ENCODE measurements at places on chromosomes 12 and 14. TPM values are rescaled to one million over a fixed set of nuclear protein-coding genes. Genes with fewer than 3 reads are reported as not detected.
A peak's percentile ranks its signal among the peaks of the same experiment; 100 is the strongest.

- H3K36me3 ChIP-seq = no peaks in the 10 kb centered on the region
- no peak overlapping the region for H3K27ac ChIP-seq
- no peak for DNase-seq
- no peak overlapping the region for H3K4me3 ChIP-seq
Observed at GRCh38 chr14:97002454-97002853, 205.3 kb downstream of the VRK1 start.

DNA sequence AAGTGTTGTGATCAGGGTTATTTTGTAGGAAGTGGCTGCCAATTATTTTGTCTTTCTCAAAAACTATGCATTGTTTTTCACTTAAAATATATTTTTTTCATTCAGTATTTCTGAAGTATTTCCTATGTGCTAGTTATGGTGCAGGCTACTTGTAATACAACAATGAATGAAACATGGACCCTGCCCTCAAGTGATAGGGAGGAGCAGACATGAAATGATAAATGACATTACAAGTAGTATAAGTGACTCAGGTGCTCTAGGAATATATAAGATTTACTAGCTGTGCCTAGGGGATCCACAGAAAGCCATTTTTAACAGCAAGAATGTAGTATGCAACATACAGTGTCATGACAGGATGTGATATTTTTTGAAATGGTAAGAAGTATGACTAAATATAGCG, 65.3 kb downstream of the TTLL5 start:
- H3K27me3 ChIP-seq = no peaks in the 10 kb centered on the region
- no peaks in the 10 kb centered on the region for H3K36me3 ChIP-seq
- no peaks in the 10 kb centered on the region for H3K4me1 ChIP-seq
- DNase-seq = no peak
- H3K27ac ChIP-seq = no peak overlapping the region
- no peak overlapping the region for H3K4me3 ChIP-seq

DNA sequence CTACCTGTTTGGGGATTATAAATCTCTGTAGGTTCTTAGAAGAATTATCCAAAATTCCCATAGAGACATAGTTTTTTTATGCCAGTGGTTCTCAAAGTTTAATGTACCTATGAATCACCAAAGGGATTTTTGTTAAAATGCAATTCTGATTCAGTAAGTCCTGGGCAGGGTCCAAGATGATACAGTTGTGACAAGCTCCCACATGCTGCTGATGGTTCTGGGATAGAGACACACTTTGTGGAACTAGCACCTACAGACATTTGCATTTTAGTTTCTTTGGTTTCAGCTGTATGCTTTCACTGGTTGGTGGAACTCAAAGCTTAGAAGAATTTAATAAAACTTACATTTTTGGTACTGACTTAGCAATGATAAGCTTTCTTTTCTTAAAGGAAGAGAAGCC, 80.4 kb downstream of the PTCSC3 start:
- H3K4me3 ChIP-seq = no peak overlapping the region
- no peaks in the 10 kb centered on the region for H3K36me3 ChIP-seq
- no peaks in the 10 kb centered on the region for H3K27me3 ChIP-seq
- H3K4me1 ChIP-seq = no peaks in the 10 kb centered on the region
- DNase-seq = no peak

DNA sequence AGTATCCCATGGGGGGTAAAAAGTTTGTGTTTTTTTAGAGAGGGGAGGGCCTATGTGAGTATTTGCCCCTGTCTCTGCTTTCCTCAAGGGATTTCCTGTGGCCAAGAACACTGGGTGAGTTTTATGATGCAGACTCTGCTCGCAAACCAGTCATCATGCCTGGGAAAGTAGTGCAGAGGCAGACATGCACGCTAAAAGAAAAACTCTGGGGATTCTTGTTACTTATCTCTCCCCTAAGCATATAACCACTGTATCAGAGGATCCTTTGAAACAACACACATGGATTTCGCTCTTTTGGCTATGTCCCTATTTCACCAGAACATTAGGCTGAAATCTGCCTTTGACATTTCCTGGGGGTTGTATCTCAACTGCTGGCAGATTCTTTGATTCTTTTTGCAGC, 1845.8 kb upstream of the SEL1L start:
- H3K27ac ChIP-seq = no peak overlapping the region
- H3K4me1 ChIP-seq = no peaks in the 10 kb centered on the region
- no peaks in the 10 kb centered on the region for H3K27me3 ChIP-seq
- no peak for DNase-seq

DNA sequence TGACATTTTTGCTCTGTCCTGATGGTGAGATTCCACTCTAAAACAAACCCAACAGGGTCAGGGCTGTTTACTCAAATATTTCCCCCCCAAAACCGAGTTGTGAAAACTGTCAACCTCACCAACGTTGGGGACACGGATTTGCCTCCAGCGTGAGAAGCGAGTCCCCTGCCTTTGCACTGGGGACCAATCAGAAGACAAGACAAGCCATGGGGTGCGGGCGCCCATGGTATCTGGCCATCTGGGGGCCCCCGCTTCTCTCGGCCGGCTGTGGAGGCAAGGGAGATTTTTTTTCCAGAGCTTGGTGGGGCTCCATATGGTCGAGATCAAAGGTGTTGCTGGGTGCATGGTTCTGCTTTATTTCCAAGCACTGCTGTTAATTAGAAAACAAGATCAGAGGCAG, 272.1 kb downstream of the BCL11B start:
- H3K27ac ChIP-seq = no peak overlapping the region
- no peak overlapping the region for H3K4me3 ChIP-seq
- DNase-seq = no peak
- H3K36me3 ChIP-seq = no peaks in the 10 kb centered on the region
- peaks cover 6% of the 10 kb centered on the region for H3K4me1 ChIP-seq

- H3K4me3 ChIP-seq = no peak overlapping the region
- H3K27ac ChIP-seq = no peak overlapping the region
- no peaks in the 10 kb centered on the region for H3K27me3 ChIP-seq
- no peaks in the 10 kb centered on the region for H3K4me1 ChIP-seq
- no peak for DNase-seq
- no peaks in the 10 kb centered on the region for H3K36me3 ChIP-seq
Observed at GRCh38 chr14:90726656-90727055, 89.6 kb downstream of the TTC7B start.

DNA sequence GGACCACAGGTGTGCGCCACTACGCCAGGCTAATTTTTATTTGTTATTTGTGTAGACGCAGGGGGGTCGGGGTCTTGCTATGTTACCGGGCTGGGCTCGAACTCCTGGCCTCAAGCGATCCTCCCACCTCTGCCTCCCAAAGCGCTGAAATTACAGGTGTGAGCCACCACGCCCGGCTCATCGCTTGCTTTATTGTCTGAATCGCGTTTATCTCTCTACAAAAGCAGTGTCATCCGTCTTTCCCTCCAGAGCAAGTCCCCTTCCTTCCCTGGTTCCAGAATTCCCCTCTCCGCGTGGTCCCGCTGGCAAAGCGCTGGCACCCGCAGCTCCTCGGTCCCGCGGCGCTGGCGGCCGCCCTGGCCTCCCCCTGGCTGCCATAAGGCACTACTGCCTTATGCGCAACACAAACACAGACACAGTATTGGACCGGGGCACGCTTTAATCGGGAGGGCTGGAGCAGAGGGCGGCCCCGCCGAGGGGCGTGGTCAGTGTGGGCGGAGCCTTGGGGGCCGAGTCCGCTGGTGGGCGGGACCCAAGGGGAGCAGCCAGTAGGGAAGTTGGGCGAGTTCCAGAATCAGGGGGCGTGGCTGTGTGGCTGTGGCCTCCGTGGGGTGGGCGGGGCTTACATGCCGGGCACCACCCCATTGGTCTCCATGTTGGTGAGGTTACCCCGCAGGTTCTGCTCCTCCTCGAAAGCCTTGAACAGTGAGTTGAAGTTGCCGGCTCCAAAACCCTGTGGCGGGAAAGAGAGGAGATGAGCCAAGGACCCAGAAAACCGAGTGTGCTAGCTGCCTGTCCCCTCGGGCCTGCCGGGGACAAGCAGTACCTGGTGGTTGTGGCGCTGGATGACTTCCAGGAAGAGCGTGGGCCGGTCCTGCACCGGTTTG, 19.3 kb downstream of the HPD start:
- H3K36me3 ChIP-seq = no peaks in the 10 kb centered on the region
- no peaks in the 10 kb centered on the region for H3K27me3 ChIP-seq
- H3K4me3 ChIP-seq = peak overlapping the region; percentile 82
- H3K4me1 ChIP-seq = peaks cover 8% of the 10 kb centered on the region
- H3K27ac ChIP-seq = peak overlapping the region; percentile 68
- peak; percentile 99 for DNase-seq

DNA sequence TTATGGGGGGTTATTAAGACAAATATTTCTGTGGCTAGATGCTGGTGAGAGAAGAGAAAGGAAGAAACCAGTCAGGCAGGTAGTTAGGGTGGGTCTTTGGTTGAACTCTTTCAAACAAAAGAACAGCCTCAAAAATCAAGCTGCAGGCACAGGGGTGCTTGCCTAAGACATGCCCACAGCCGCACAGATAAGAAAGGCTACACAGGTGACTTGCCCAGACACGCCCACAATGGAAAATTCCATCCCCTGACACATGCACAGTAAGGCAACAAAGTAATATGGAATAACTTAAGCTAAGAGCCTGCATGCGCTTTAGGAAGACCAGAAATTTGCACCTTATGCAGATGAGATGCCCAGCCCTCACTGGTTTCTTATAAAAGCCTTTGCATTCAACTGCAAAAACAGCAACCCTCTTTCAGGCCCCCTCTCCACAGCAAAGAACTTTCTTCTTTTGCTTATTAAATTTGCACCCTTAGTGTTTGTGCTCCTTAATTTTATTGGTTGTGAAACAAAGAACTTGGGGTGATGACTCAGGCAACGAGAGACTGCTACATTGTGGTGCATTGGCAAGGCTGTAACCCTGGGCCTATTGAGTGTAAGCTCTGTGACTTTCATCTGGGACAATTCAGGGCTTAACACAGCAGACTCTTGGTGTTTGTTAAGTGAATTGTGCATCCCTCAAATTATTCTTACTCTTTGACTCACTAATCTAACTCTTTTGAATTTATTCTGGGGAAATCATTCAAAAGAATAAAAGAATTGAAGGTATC, 149.4 kb downstream of the RPAP3 start:
- H3K36me3 ChIP-seq = no peaks in the 10 kb centered on the region
- no peaks in the 10 kb centered on the region for H3K4me1 ChIP-seq
- H3K27me3 ChIP-seq = no peaks in the 10 kb centered on the region
- H3K4me3 ChIP-seq = no peak overlapping the region

DNA sequence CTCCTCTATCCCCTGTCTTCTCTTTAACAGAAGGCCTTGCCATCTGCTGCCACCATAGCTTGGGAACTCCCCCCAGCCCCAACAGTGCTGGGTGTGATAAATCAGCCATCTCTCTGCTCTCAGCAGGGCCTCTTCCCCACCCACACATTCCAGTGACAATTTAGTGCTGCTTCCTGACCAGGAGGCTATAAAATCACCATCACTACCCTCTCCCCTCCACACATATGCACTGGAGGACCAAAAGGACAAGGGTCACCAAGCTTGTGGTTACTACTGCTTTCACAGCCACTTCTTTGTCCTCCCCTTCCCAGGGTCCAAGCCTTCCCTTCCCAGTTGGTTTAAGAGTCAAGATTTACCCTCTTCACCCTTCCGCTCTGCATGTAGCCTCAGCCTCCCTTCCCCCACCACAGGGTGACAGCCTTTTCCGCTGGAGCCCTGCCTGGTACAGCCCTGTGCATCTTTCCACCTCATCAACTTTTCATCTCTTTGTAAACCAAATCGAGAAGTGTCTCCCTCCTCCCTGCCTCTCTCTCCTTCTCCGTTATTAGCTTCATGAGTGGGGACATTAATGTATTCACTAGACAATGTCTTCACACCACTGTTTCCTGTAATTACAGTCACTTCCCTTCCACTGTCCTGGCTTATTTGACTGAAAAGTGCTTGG, 9.4 kb downstream of the PSMB5 start:
- no peak overlapping the region for H3K27ac ChIP-seq
- no peak overlapping the region for H3K4me3 ChIP-seq
- peaks cover 57% of the 10 kb centered on the region for H3K4me1 ChIP-seq
- H3K36me3 ChIP-seq = peaks cover 12% of the 10 kb centered on the region
- no peaks in the 10 kb centered on the region for H3K27me3 ChIP-seq

DNA sequence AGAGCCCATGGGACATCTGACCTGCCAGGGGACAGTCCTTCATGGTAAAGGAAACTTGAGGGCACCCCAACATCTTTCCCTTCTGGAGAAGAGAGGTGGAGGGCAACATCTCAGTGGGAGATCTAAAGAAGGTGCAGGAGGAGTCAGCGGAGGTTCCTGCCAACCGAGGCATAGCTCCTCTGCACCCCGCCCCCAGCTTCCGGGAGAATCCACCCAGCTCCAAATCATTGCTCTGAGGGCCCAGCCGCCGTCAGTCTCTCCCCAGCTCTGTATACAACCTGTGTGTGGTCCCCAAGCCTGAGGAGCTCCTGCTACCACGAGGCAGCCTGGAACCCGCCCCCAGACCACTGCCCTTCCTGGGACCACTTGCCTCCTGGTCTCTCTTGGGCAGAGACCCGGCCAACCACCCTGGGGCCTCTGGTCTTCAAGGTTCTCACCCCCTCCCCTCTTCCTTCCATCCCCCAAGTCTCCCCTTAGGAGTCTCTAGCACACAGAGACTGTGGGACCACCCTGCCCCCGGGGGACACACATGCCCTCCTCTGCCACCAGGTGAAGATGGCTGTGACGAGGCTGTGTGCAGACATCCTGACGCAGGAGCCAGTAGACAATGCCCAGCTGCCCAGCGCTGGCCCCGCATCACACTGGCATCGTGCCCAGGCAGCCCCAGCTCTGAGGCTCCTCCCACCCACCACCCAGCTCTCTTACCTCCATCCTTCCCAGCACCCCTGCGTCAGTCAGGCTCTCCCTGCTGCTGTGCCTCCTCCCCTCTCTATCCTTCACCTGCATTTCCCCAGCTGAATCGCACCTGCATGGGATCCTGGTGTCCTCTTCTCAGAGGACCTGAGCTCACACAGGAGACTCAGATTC, 13.0 kb upstream of the NUDT14 start:
- no peak for DNase-seq
- no peaks in the 10 kb centered on the region for H3K36me3 ChIP-seq
- H3K4me1 ChIP-seq = peaks cover 39% of the 10 kb centered on the region

- H3K27ac ChIP-seq = no peak overlapping the region
- no peak overlapping the region for H3K4me3 ChIP-seq
- H3K27me3 ChIP-seq = no peaks in the 10 kb centered on the region
- peaks cover 4% of the 10 kb centered on the region for H3K4me1 ChIP-seq
- DNase-seq = no peak
- no peaks in the 10 kb centered on the region for H3K36me3 ChIP-seq
Observed at GRCh38 chr12:13210236-13211190, 14.0 kb downstream of the EMP1 start.

- peaks cover 4% of the 10 kb centered on the region for H3K4me1 ChIP-seq
- no peak overlapping the region for H3K4me3 ChIP-seq
Observed at GRCh38 chr12:132454193-132454932, 35.6 kb upstream of the FBRSL1 start.

- no peak overlapping the region for H3K4me3 ChIP-seq
- no peaks in the 10 kb centered on the region for H3K36me3 ChIP-seq
- no peak for DNase-seq
- no peaks in the 10 kb centered on the region for H3K27me3 ChIP-seq
Observed at GRCh38 chr12:116027551-116027821, 250.0 kb downstream of the MED13L start.

GRCh38 chr12:53867216-53868012, 71.2 kb upstream of the HOXC13 start:
- no peak overlapping the region for H3K27ac ChIP-seq
- H3K27me3 ChIP-seq = peaks cover 11% of the 10 kb centered on the region
- no peak overlapping the region for H3K4me3 ChIP-seq
- H3K36me3 ChIP-seq = no peaks in the 10 kb centered on the region
- DNase-seq = no peak
- H3K4me1 ChIP-seq = no peaks in the 10 kb centered on the region

Gene MORN3
- polyA plus RNA-seq = 6.5 TPM

Gene KRT81
- polyA plus RNA-seq = not detected

Gene TAS2R7
- polyA plus RNA-seq = not detected

Gene KRT75
- polyA plus RNA-seq = not detected

Gene PCED1B
- polyA plus RNA-seq = 73.3 TPM

Gene ADGRD1
- not detected for polyA plus RNA-seq

Gene FOXG1
- polyA plus RNA-seq = not detected

Gene TMEM63C
- 0.28 TPM for polyA plus RNA-seq

Gene PIANP
- 0.77 TPM for polyA plus RNA-seq

Gene POTEG
- not detected for polyA plus RNA-seq

Gene SLC2A14
- not detected for polyA plus RNA-seq
